ENCODE measurements at places on chromosomes 12 and 14. TPM values are rescaled to one million over a fixed set of nuclear protein-coding genes. Genes with fewer than 3 reads are reported as not detected.

Gene NUP107
- 41.1 TPM for total RNA-seq

Gene DYNLL1
- total RNA-seq: 220 TPM

Gene CELA1
- total RNA-seq: not detected

Gene HNF1A
- not detected for total RNA-seq

Gene ISCU
- total RNA-seq: 220 TPM

Gene AKAP5
- total RNA-seq: 0.76 TPM

Gene SLCO1B3
- not detected for total RNA-seq

Gene RDH5
- total RNA-seq: 16.7 TPM

Gene ERBB3
- total RNA-seq: 0.63 TPM

DNA sequence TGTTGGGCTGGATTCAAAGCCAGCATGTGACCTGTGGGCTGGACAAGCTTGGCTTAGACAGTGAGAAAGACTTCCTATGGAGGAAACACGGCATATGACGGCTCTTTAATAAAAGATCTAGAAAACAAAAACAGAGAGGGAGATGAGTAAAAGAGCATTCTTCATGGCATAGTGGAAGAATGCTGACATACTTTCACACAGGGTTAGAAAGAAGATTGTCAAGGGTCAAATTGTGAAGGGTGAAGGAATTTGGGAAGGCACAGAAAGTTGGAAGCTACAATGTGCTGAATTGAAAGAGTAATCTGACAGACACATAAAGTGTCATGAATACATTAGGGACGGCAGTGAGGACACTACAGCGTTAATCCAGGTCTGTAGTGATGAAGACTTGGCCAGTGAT lies 63.4 kb downstream of the GALNT4 start:
- DNase-seq: no peak

GRCh38 chr14:92688434-92689375 lies 59.7 kb downstream of the LGMN start:
- no peak for DNase-seq

DNA sequence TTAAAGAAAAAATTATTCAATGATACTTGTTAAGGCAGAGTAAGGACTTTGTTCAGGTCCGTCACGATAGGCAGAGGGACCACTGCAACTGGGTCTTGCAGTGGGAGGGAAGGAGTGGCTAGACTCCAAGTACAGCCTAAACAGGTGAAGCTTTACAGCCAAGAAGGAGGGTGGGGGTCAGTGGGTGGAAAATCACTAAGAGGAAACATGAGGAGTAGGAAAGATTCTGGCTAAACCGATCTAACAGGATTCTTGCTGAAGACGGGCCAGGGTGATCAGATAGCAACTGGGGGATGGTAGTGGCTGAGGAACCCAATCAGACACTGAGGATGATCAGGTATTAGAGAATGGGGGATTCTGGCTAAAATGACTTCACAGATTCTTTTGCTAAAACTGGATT lies 100.2 kb downstream of the TTC7B start:
- no peak for DNase-seq

DNA sequence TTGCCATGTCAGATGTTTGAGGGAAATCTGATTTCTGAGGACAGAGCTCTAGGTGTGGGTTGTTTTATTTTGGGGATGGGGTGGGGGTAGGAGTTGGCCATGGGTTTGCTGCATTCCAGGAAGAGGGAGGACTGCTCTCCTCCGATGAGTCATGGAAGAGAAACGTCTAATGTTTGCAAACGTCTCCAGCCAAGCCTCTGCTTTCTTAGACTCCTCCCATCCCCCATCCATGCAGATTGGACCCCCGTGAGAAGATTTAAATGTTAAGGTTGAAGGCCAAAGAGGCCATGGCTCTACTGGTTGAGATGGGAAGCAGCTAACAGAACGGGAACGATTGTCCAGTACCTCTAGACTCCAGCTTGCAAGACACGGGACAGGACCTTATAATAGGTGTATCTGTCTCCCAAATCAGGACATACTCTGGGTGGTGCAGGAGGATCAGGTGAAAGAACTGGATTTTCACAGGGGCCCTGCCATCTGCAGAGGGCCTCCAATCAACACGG lies 11.4 kb upstream of the ATP2A2 start:
- no peak for DNase-seq

GRCh38 chr14:68214431-68214830 lies 394.9 kb downstream of the RAD51B start:
- DNase-seq: no peak

- no peak for DNase-seq
Measured at GRCh38 chr12:1629338-1630132, 504 bp downstream of the WNT5B start.

DNA sequence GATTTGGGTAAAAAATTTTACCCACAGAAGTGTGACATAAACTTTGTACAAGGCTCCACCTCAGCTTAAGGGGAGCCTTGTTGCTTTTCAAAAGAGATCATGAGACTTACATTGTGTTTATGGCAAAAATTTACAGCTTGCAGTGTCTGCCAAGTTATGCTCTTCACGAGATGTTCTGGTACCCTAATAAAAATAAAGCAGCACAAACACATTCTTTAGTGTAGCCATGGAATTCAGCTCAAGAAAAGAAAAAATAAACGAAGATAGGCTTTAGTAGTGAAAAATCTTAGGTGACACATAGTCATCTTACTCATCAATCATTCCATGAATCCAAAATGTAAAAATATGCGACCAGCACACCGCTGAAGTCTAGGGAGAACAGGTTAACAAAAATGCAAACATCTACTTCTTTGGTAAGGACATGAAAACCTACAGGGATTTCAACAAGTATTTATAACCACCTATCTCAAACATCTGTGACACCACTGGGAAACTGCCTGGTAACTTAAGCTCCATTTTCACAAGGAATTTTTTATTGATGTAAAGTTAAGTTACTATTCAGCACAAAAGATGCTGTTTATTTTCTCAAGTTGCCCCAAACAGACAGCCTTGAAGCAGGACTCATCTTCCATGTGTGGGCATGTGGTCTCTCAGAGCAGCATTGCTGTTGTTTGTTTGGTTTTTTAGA lies 32.9 kb downstream of the DMAC2L start:
- DNase-seq: no peak

- DNase-seq: no peak
Measured at GRCh38 chr14:95597784-95598211, 62.9 kb downstream of the GLRX5 start.

- DNase-seq: no peak
Measured at GRCh38 chr14:68039593-68039992, 220.0 kb downstream of the RAD51B start.

GRCh38 chr12:121120989-121121755 lies 11.5 kb upstream of the P2RX7 start:
- DNase-seq: no peak

GRCh38 chr14:58725871-58726270 lies 88.1 kb downstream of the DACT1 start:
- DNase-seq: no peak

Measured in spleen (tissue), 13 donors.